T-helper 9 cell (primary cell): ENCODE measurements at places on chromosomes 2 and 18.

GRCh38 chr2:29351916-29352591, 236.8 kb downstream of the CLIP4 start:
- DNase-seq: no peak

- DNase-seq: no peak
Measured at GRCh38 chr2:18799397-18799796, 210.0 kb upstream of the NT5C1B start.

DNA sequence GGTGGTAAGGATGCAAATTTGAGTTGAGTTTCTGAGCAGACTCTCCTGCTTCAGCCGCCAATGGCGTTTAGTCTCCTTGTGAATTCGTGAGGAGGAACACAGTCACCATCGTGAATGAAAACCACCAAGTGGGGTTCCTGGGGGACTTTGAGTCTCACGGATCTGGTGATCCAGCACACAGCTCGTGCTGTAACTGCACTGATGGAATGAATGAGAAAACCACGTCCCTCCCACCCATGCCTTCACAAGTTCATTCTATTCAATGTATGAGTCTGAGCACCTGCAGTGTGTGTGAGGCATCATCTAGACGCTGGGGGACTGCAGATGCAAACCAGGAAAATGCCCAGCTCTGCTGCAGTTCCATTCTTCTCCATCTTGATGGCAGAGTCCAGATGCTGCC, 127.9 kb downstream of the PIEZO2 start:
- no peak for DNase-seq

DNA sequence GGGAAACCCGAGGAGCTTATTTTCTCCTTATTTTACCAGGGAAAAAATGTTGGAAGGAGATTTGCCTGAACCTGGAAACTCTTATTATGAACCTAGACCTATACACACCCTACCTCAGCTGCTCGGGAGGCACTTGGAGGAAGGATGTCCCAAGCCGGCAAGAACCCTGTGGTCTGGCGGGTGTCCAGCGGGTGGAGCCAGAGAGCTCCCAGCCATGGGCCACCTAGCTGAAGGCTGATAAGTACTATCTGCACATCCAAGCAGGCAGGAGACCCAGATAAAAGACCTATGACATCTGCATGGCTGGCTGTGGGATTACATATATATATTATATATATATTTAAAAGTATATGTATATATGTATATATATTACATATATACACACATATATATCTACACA, 1.1 kb upstream of the SLC14A1 start:
- DNase-seq: peak; percentile 44

GRCh38 chr2:158130832-158131473, 29.3 kb downstream of the UPP2 start:
- DNase-seq: no peak

DNA sequence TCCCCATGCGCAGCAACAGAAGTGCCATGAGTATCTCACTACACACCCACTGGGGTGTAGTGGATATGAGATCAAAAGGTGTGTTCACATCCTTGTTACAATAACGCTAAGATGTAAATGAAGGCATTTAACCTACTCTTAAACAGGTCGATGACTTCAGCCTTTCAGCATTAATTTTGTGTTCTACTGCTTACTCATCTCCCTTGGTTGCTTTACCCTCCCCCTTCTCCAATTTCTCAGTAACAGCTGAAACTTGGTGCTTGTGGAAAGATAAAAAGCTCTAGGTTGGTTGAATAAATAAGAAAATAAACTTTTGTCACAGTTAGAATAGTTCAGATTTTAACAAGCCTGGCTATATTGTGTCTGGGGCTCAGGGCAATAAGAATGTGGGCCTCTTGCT, 147.5 kb upstream of the SESTD1 start:
- no peak for DNase-seq

DNA sequence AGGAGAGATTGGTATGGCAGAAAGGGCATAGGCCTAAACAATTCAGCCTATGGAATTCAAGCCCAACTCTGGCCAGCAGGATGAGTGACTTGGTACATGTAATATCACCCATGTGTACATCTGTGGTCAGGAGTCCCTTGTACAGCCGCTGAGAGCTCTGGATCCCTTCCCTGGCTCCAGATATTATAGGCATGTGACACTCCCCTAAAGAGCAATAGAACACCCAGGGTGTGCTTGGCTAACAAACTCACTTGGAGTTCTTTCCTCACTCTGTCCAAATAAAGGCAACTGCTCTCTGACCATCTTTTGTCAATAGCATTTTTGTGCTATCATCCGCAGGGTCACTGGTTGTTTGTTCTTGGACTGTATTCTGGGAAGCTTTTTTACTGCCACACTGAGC, 197.4 kb upstream of the NCKAP5 start:
- DNase-seq: no peak

DNA sequence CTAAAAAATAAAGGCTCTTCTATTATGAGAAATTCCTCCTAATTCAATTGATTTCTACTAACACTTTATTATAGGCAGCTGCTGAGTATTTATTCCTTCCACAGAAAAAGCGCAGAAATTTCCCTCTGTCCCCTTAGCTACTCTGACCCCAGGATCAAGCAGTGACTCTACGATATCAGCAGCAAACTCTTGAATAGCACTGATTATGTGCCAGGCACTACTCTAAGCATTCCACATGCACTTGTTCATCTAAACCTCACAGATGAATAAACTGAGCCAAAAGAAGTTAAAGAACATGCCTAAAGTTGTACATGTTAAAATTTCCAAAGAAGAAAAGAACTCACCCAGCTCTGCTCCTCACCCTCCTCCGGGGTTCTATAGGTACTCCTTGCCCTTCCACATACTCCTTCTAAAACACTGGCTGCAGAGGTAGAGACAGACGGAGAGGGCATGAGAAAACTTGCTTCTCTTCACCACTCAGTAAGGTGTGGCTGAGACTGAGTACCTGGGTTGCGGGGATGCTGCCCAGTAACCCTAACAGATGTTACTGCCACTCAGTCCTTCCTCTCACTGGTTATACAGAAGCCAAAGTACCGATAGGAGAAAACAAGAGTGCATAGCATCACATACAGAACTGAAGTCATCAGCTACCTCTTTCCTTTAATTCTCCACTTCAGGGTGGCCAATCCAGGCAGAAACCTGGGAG, 9.9 kb downstream of the C1D start:
- no peak for DNase-seq

GRCh38 chr2:144229296-144229695, 290.6 kb downstream of the ZEB2 start:
- no peak for DNase-seq

- DNase-seq: peak; percentile 55
Measured at GRCh38 chr2:46062637-46063412, 234.4 kb upstream of the EPAS1 start.

- DNase-seq: no peak
Measured at GRCh38 chr2:174009488-174010223, 44.5 kb upstream of the SP3 start.

GRCh38 chr18:44733069-44733753, 52.5 kb downstream of the SETBP1 start:
- DNase-seq: no peak

DNA sequence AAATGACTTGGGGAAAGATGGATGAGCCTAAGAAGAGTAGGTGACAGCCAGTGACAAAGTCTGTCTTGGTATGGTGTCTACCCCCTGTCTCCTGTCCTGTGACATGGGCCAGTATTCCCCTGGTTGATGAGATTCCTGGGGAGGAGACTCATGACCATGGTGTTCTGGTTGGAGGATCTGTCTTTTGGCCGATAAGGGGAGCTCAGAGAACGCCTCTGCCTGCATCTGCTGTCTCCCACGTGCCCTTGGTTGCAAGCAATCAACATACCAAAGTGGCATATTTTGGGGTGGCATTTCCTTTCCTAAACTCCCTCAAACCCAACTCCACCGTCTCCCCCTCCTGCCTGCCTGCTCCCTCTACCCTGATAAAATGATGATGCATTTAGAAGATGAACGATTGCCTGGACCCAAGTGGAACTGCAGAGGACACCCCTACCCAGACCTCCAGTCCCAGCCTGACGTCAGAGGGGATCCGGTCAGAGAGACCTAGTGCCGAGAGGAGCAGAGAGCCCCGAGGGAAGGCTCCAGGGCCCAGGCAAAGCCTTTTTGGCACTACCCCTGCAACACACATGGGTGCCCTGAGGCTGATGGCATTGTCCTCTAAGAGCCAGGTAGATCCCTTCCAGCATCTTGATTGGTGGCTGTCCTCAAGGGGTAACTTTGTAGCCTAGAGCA, 124.2 kb upstream of the MSH6 start:
- DNase-seq: no peak

- no peak for DNase-seq
Measured at GRCh38 chr2:10454505-10454904, 6.4 kb upstream of the ODC1 start.

GRCh38 chr2:235845245-235845644, 322.9 kb downstream of the GBX2 start:
- no peak for DNase-seq

GRCh38 chr2:202116691-202117090, 43.6 kb downstream of the KIAA2012 start:
- DNase-seq: no peak

GRCh38 chr2:37653805-37654378, 17.6 kb downstream of the CDC42EP3 start:
- no peak for DNase-seq

DNA sequence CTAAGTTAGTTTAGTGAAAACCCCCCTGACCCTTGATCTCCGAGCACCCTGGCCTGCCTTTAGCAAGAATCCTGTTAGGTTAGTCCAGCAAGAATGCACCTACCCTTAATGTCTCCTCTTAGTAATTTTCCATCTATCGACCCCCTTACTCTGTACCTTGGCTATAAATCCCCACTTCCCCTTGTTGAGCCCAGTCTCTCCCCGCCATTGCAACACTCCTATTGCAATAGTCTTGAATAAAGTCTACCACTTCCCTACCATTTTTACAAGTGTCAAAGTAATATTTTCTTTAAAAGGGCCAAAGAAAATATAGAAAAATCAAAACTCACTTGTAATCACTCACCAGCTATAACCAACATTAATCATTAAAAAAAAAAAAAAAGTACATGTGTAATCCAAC, 4.2 kb upstream of the ZBTB7C start:
- DNase-seq: no peak
